ENCODE measurements at places on chromosomes 11 and 22.

GRCh38 chr11:123000721-123001120 lies 19.1 kb upstream of the BSX start:
- no peak for DNase-seq

DNA sequence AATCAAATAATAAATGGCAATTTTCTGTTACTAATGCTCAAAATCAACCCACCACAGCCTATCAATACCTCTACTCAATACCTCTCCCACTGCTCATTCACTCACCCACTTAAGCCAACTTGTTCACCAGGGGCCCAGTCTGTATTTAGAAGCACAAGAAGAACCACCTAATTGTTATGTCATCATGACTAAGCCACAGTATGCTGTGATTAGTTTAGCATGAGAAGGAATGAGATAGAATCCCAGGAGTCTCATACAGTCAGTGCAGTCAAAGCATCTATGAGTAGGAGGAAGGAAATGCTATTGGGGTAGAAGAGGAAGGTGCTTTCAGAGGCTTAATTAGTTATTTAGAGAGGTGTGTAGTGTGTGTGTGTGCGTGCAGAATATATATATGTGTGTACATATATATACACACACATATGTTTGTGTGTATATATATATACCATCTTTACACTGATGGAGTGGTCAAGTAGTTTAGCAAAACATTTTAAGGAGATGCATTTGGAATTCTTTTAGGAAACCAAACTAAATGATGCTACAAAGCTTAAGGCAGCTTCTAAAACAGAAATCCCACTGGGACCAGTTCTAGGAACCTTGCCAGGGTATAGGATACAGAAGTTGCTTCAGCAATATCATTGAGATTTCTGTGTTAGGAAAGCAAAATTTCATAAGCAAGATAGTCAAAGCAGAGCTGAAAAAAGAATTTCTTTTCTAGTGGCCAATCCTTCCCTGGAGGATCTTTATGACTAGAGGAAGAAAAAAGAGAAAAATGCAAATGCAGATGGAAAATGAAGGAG lies 27.5 kb downstream of the KCNA4 start:
- no peak for DNase-seq

DNA sequence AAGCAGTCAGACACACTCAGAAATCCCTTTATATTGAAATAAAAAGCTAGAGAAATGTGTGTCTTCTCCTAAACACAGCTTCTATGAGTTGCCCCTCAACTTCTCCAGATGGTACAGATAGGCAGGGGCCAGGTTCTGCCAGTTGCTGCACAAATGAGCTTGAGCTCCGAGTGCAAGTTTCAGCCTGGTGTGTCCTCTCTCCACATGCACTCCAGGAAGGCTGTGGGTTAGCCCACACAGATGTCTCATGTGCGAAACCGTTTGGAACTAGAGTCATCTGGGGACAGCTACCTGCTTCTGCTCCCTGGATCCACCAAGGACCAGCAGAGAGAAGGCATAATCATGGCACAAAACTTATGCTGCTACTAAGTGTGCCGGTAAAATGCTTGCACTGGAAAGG lies 812.6 kb downstream of the OPCML start:
- no peak for DNase-seq

GRCh38 chr11:5923794-5924193 lies 18.3 kb upstream of the OR56A3 start:
- DNase-seq: no peak

DNA sequence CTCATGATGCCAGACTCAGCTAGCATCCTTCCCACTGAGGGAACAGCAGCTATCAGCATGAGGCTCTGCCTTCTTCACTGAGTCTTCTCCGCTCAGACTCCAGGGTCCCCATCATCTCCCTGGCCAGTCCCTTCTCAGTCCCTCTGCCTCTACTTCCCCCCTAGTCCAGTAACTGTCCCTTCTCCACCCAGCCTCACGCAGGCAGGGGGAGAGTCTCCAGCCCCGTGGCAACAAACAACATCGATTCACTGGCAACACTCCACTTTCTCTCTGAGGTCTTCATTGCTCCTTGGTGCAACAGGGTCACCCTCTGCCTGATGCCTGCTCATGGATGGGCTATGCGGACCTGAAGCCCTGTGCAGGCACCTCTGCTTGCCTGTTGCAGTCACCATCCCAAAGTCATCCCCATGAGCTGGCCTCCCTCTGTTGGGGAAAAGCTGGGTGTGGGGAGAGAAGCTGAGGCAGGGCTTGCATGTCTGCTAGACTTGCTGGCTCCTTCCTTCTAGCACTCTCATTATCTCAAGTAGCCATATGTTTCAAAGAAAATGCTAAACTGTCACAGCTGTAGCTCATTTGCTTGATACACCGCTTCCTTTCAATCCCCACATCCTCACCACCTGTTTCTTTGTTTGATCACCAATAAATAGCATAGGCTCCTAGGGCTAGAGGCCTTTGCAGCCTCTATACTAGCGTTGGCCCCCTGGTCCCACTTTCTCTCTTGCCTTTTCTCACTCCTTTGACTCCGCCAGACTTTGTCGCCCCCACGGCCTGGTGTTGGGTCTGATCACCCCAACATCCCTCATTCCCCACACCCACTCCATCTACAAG lies 4.3 kb upstream of the BCR start:
- DNase-seq: no peak

GRCh38 chr22:29313576-29314466 lies 1.7 kb downstream of the RASL10A start:
- DNase-seq: no peak

DNA sequence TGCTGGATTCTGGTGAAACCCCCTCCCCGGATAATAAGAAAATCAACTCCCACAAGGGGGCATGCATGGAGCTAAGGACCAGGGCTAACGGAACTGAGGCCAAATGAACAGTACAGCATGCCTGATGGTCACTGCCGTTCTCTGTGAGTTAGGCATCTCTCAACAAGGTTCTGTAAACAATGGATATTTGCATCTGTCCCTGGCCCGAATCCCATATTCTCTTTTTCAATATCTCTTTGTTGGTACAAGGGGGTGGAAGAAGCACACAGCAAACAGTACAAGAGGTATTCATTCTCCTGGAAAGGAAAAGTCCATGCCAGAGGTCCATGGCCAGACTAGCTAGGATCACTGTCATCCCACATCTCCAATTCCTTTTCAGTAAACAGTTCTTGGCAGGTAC lies 32.2 kb upstream of the APOA1 start:
- DNase-seq: no peak

DNA sequence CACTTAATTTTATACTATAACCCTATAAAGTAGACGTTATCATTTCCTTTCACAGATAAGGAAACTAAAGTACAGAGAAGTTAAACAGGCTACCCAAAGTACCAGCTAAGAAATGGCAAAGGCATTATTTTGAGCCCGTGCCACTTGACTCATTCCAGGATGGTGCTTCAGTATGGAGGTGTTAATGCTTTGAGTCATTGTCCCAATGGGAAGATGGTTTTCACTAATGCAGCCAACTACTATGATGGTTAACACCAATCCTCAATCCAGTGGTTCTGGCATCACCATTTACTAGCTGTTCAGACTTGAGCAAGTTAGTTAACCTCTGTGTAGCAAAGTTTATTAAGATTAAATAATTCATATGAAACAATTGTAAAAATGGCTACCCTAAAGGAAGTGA lies 123.1 kb upstream of the SLC5A12 start:
- DNase-seq: no peak

DNA sequence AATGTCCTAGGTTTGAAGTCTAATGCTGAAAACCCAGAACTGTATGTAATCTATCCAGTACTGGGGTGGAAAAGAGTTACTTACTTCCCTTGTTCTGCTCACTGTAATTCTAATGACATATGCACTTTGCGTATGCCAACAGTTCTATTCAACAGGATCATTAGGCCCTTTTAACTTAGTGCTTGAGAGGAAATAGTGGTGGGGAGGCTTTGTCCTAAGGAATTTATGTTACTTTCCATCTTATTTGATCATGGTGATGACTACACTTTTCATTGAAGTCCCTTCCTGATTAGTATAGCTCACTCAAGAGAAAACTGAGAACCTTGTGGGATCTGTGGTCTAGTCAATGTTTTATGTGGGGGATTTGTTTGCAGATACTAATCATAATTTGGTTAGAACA lies 348.2 kb downstream of the GUCY1A2 start:
- DNase-seq: no peak

- no peak for DNase-seq
These were observed 46.3 kb downstream of the PGR start for GRCh38 chr11:101083335-101083734.

All from activated CD4-positive, alpha-beta T cell treated with anti-CD3 and anti-CD28 coated beads, Interleukin-2, amount 50 U/mL, for 4 hours (primary cell).